ENCODE measurements at places on chromosomes 13 and 19.

- peak; percentile 75 for DNase-seq
Observed at GRCh38 chr13:21567714-21568113, 36.3 kb downstream of the MICU2 start.

- no peak for DNase-seq
Observed at GRCh38 chr13:25775986-25776385, 275.8 kb downstream of the SHISA2 start.

DNA sequence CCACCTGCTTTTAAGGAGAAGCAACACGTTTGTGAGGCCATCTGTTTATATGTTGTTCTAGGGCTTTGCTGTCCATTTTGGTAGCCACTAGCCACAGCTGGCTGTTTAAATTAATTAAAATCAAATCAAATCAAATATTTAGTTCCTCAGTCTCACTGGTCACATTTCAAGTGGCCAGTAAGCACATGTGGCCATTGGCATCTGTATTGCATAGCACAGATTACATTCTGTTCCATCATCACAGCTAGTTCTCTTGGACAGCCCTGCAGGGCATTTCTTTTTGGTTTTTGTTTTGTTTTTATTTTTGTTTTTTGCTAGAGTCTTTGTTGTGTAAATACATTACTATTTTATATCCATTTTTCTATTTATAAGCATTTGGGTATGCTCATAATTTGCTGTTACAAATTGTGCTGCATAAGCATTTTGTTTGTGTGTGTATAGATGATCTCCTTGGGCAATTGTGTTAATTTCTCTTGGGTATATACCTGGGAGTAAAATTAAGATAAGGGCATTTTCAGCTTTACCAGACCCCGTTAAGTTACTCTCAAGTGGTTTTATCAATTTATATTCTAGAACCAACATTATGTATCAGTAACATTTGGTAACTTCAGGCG, 31.3 kb downstream of the SAE1 start:
- no peak for DNase-seq

DNA sequence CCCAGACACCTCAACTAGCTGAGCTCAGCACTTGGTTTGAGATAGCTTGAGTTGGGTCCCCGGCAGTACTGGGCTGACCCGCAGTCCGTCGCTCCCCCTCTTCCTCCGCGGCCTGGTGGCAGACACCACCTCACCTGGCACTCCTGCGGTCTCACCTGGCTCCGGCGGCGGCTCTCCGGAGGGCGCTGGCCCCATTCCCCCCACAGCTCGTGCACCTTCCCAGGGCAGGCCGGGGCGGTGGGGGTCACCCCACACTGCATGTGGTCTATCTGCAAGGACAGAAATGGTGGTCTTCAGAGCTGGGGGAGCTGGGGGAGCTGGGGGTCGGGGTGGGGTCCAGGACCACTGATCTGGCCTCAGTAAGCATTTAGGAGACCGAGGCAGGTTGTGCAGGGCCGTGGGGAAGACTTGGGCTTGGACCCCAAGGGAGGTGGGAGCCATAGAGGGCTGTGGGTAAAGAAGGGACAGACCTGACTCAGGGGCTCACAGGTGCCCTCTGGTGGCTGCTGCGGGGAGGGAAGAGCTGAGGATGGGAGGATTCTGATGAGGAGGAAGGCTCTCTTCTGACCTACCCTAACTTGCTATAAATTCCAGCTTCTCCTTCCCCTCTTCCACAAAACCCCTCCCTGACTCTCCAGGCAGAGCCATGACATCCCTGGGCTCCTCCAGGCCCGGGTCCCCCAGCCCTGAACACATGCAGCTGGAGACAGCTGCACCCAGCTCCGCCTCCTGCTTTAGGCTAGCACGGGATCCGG, 6.7 kb upstream of the PLIN4 start:
- DNase-seq, result peak; percentile 61

- no peak for DNase-seq
Observed at GRCh38 chr13:50712881-50713280, 130.6 kb downstream of the DLEU7 start.

GRCh38 chr13:79806821-79807220, 325.9 kb downstream of the NDFIP2 start:
- no peak for DNase-seq

GRCh38 chr13:44715287-44716230, 139.4 kb upstream of the TSC22D1 start:
- DNase-seq, result no peak

DNA sequence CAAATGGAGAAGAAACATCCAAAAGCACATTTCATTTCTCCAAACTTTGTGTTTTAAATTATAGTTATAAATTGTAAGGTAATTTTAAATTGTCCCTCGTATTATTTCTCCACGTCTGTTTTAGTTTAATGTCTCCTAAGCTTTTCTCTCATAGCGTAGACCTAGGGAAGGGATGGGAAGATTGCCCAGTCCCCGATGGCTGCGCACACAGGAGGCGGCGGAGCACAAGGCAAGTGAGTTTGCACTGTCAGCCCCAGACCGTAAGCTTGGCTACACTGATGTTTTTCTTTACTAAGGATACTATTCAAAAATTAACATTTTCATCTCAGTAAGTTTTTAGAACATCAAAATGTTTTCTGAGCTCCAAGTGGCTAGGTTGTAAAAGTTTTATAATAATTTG, 72.3 kb downstream of the GPR12 start:
- no peak for DNase-seq

DNA sequence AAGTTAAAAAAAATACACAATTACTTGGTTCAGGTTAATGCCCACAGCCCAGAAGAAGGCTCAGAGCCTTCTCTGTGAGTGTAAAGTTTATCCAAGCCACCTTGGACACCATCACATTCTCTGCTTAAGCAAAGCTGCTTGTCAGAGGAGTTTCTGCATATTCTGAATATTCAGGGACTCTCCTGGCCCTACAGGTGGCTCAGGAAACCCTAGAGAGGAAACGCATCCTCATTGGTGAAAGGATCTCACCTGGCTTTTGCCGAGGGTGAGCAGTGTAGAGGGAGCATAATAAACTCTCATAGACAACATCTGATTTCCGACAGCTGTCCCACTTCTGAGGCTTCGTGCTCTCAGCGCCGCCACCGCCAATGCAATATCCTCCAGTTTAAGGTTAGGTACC, 239.9 kb upstream of the TSHZ3 start:
- no peak for DNase-seq

DNA sequence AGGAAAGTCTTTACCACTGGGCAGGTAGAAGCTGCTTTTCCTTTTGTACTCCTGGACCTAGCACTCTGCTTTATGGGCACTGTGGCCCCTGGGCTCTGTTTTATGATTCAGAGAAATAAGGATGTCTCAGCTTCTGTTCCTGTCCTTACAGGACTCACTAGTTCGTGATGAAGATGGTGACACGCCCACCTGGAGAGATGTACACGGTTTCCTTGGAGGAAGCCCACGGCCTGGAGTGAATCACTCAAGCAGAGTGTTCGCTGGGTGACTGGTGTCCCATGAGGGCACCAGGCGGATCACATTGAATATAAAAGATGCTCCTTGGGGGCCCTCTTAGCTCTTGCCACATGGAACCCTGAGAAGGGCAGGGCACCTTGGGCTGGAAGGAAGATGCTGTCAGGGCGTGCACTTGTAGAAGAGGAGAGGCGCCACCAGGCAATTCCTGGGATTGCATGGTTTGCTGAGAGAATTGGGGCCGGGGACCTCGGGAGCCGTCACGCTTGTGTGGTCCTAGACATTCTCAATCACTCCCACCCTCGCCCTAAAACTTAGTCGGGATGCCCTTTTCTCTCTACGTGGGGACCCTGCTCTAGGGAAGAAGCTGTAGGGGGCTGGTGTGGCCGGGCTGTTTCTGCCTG, 202.6 kb downstream of the TSHZ3 start:
- DNase-seq, result no peak

DNA sequence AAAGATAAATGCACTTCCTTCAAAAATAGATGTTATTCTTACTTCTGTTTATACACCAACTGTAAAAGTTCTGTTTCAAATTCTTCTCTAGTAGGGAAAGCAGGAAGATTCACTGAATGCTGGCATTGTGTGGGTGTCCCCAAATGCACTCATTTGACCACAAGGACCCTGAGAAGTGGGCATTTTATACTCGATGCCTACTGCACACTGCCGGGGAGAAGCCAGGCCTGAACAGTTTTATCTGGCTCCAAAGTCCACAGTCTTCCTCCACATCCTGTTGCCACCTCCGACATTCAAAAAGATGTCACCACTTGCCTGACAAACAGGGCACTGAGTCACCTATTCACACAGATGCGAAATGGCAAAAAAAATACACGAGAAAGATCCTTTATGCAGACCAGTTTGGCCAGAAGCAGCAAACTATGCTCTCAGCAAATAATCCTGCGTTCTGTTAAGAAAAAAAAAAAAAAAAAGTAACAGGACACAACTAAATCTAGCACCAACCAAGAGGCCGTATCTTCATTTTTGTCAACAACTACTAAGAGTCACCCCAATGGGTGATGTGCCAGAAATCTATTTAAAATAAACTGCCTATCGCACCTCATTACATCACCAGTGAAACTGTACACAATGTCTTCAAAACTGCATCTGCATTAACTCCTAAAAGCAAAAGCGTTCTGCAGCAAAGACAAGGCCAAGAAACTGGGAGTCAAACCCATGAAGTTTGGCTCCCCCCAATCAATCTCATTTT, 6.2 kb downstream of the ZC3H4 start:
- DNase-seq, result peak; percentile 72

- no peak for DNase-seq
Observed at GRCh38 chr19:38691938-38692457, 44.5 kb downstream of the ACTN4 start.

DNA sequence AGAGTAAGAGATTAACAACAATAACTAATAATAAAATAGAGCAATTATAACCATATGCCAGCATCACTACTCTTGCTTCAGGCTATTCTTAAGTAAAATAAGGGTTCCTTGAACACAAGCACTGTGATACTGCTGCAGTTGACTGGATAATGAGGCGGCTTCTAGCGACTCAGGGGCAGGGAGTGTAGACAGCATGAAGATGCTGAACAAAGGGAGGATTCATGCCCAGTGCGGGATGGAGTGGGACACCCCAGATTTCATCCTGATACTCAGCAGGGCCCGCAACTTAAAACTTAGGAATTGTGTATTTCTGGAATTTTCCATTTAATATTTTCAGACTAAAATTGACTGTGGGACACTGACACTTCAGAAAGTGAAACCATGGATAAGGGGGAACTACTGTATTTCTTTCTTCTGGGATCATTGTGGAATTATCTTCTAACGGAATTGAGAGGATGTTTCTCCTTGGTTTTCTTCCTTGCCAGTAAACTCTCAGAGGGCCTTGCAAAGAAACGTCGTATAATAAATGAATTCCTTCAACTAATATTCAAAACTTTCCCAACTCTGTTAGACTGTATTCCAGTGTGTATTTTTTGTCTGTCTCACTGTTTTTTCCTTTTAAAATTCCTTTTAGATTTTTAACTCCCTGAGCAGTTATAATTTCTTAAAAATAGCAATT, 127.5 kb downstream of the B3GLCT start:
- DNase-seq, result no peak

DNA sequence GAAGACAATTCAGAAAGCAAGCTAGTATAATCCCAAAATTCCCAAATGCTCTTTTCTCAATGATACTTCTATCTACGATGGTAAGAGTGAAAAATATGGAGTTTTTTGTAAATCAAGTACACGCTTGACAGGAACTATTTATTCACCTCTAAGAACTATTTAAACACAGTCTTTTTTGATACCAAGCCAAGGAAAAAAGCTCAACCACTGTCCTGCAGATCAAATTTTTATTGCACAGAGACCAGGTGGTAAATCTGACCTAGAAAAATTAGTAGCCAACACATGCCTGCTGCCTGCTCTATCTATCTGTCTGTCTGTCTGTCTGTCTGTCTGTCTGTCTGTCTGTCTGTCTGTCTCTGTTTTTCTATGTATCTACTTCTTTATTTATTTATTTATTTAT, 292.2 kb downstream of the MZT1 start:
- DNase-seq, result no peak

DNA sequence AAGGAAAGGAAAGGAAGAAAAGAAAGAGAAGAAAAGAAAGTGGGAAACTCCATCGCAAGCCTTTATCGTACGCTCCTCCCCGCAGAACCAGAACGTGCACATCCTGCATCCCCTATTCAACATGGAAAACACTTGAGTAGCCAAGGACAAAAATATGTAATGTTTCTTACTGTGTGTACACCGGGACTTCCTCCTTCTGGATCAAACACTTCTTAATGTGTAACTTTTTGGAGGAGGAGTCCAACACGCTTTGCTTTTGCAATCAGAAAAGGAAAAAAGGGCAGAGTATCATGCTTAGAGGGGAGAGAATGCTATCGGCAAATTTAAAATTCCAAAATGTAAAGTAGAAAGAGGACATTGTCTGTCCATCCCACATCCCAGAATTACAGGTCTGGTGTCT, 7.8 kb upstream of the SHFL start:
- peak; percentile 34 for DNase-seq

- DNase-seq, result peak; percentile 66
Observed at GRCh38 chr19:14632286-14632685, 42.4 kb downstream of the ADGRE3 start.

GRCh38 chr13:20972731-20973130, 70.2 kb upstream of the XPO4 start:
- no peak for DNase-seq

GRCh38 chr13:99642841-99643240, 141.6 kb downstream of the TM9SF2 start:
- no peak for DNase-seq

DNA sequence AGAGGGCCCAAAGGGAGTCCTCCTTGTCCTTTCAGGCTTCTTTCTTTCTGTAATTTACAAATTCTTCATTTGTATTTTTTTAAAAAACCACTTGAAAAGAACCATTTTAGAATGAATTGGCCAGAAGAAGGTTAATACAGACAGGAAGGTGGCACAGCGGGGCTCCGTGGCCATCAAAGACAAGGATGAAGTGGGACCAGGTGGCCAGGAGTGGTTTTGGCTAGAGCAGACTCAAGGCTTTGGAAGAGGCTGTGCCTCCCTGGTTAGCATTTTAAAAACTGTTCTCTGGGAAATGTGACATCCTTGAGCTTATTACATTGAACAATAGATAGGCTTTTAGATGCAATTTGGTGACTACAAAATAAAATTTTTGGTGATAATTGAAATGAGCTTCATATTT, 48.4 kb downstream of the ATP8A2 start:
- no peak for DNase-seq

GRCh38 chr13:64648293-64648692, 2581.8 kb downstream of the PCDH9 start:
- no peak for DNase-seq

DNA sequence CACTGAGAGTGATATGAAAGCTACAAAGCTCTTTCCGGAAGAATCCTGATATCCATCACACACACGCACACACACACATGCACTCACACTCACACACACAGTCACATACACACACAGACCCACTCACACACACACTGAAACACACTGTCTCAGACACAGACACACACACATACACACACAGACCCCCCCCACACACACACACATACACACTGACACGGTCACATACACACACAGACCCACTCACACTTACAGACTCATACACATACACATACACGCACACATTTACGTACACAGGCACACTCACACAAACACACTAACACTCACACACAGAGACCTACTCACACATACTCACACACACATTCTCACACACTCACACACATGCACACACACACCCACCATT, 58.6 kb downstream of the LIG4 start:
- no peak for DNase-seq

Data from NB4 (cell line).